ENCODE measurements at places on chromosomes 3 and 15.

DNA sequence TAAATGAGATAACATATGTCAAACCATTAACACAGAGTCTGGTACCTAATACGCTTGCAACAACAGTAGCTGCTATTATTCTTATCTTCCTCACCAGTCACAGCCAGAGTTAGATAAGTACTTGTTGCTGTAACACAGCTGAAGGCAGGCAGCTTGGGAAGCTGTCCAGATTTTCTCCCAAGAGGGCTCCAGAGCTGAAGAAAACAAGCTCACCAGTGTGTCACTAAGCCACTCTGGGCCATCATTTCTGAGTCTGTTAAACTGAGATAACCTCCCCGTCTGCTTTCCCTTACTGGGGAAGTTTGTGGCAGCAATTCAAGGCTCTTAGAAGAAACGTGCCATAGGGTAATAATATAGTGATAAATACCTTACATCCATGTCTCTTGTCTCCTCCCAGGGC is 226.3 kb downstream of the TAFA4 start:
- DNase-seq = no peak

GRCh38 chr15:78291698-78292097 is 7.7 kb downstream of the SKIC8 start:
- no peak for DNase-seq

GRCh38 chr3:31522152-31522551 is 10.6 kb upstream of the STT3B start:
- DNase-seq = no peak

- DNase-seq = no peak
Measured at GRCh38 chr3:56935811-56936210, 124.7 kb upstream of the SPATA12 start.

GRCh38 chr3:19190602-19191001 is 42.3 kb downstream of the KCNH8 start:
- no peak for DNase-seq

- peak; percentile 10 for DNase-seq
Measured at GRCh38 chr15:53962646-53963561, 15.3 kb upstream of the UNC13C start.

DNA sequence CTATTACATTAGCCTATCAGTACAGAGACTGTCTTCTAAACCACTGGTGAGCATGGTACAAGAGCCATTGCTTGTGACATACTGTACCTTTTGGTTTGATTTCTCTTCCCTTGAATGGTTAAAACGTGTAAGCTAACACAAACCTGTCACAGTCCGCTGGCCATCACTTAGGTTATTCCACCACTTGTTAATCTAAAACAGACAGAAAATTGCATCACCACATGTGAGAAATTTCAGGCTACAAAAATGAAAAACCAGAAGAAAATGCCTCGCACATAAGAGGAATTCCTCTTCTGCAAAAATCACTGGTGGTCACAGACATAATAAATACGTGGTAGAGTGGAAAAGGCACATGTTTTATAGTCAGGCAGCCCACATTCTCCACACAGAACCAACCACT is 22.1 kb downstream of the PARL start:
- no peak for DNase-seq

GRCh38 chr15:57591822-57592367 is at the start of gene MYZAP:
MYZAP (plus strand) TSS chr15:57591904; CDS start chr15:57592035, 131 bp downstream.
- DNase-seq = no peak

GRCh38 chr3:106097817-106098435 is 229.1 kb upstream of the CBLB start:
- no peak for DNase-seq

DNA sequence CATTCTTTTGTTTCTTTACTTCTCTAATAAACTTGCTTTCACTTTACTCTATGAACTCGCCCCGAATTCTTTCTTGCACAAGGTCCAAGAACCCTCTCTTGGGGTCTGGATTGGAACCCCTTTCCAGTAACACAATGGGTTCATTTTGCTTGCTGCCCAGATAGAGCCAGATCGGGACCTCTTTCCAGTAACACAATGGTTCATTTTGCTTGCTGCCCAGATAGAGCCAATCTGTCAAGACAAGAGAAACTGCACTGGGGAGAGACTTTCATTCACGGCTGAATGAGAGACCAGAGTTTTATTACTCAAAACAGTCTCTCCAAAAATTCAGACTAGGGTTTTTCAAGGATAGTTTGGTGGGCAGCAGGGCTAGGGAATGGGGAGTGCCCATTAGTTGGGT is 25.4 kb downstream of the METTL6 start:
- DNase-seq = no peak

DNA sequence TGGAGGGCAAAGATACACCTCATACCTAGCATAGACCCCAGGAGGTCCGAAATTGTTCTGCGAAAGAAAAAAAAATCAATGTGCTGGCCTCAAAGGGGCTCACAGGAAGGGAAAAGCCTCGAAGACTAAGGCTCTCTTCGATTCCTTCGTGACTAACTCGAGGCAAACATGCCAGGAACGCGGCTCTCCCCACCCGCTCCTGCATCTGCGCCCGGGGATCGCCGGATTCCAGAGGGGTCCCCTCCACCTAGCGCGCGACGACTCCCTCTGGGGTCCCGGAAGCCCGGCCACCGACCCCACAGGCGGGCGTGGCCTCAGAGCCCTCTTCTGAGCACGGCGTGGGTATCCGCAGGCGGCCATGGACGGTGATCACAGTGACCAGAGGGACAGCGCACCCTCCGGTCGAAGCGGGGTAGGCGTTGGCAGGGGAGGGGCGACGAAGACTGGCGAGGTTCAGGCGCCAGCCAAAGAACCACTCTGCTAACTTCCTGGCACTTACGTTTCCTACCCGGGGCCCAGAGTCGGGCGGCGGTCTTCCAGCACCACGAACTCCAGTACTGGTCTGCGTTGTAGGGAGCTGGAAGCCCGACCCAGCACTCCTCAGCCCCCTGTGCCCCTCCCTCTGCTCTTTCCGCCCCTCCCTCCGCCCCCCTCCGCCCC is 515 bp upstream of the EIF3J start:
- peak; percentile 76 for DNase-seq

- DNase-seq = no peak
Measured at GRCh38 chr3:28406241-28406640, 57.6 kb upstream of the AZI2 start.

DNA sequence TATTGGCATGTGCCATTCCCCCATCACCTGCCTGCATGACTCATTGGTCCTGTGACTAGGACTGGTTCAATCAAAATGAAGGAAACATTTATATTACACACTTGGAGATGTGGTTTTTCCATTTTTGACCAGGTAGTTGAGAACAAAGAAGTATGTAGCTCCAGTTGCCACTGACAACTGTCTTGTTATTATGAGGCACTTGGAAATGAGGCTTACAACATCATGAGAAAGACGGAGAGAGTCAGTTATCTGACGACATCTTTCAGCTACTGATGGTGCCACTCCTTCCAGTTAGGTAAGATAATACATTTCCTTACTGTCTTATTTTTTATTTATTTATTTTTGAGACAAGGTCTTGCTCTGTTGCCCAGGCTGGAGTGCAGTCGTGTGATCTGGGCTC is 21.8 kb upstream of the PROK2 start:
- DNase-seq = no peak

- DNase-seq = no peak
Measured at GRCh38 chr15:45884755-45885445, 250.1 kb downstream of the SQOR start.

DNA sequence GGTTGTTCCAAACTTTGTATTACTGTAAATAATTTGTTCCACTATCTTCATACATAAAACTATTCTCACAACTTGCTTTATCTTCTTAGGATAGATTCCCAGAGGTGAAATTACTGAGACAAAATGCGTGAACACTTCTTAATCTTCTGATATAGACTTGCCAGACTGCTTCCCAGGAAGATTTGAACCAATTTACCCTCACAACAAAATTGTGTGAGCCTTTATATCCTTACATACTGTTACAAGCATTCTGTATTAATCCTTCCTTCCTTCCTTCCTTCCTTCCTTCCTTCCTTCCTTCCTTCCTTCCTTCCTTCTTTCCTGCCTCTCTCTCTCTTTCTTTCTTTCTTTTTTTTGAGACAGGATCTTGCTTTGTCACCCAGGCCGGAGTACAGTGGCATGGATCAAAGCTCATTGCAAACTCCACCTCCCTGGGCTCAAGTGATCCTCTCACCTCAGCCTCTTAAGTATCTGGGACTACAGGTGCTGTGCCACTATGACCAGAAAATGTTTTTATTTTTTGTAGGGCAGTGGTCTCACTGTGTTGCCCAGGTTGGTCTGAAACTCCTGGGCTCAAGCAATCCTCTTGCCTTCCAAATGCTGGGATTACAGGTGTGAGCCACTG is 57.1 kb upstream of the SSR3 start:
- no peak for DNase-seq

- no peak for DNase-seq
Measured at GRCh38 chr3:82461049-82461889, 699.8 kb upstream of the GBE1 start.

DNA sequence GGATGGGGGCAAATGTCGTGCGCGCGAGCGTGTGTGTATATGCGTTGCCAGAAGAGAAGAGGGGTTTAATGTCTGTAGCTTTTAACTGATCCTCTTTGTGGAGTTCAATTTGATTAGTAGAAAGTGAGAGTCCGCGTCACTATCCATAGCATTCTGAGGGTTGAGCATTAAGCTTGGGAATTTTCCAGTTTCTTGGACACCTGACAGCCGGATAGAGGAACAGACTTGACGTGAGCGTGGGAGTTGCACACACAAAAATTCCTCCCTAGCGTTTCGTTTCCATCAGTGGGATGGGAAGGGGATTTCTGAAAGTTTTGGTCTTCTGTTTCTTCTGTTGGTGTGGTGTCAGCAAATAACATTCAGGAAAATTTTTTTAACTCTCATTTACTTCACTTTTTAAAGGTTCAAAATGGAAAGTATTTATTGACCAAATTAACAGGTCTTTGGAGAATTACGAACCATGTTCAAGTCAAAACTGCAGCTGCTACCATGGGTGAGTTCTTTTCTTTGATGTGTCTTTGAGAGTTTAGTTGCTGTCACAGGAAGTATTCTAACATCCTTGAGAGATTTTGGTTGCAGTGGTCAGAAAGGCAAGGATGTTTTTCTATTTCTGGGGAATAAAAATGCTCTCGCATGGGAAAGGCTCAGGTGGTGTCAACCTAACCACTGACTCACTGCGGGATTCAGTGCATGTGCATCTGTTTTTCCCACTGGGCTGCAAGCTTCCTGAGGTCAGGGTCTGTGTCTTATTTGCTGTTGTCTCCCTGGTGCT is 841 bp downstream of the POGLUT1 start:
- no peak for DNase-seq

DNA sequence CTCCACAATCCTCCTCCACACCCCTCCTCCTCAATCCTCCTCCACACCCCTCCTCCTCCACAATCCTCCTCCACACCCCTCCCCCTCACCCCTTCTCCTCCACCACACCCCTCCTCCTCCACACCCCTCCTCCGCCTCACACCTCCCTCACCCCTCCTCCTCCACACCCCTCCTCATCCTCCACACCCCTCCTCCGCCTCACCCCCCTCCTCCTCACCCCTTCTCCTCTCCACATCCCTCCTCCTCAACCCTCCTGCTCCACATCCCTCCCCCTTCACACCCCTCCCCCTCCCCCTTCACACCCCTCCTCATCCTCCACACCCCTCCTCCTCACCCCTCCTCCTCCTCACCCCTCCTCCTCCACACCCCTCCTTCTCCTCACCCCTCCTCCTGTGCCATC is 69.8 kb upstream of the BLM start:
- DNase-seq = no peak

DNA sequence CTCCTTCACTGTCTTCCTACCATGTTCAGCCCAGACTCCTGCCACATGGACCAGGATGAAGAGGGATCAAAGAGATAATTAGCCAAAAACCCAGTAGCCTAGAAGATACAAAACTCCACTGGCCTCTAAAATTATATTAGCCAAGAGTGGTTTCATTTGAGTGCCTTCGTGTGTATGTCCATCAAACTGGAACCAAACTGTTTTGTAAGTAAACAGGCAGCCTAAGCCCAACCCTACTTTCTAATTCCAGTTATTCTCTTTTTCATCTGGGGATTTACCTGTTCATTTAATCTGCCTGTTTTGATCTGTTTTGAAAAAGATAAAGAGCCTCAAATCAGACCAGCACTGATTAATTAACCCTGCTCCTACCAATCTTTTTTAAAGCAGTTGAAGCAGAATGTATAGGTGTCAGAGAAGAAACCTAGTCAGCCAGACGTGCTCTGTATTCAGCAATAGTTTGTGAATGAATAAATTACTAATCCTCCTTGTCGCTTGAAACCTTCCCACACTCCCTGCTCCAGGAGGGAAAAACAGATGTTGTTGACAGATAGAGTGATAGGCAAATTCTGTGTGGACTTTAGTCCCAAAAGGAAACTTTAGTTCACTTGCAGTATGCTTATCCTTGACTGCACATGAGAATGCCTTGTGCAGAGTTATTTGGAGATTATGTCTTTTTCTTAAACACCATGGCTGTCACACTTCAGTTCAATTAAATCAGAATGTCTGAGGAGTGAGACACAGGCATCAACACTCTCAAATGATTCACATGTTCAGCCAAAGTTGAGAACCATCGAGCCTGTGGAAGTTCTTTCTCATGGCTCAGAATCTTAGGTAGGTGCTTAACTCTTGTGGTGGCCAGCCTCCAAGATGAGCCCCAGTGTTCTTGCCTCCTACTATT is 55.5 kb upstream of the ZBED2 start:
- DNase-seq = no peak

- no peak for DNase-seq
Measured at GRCh38 chr3:149620291-149621020, 37.4 kb downstream of the WWTR1 start.

DNA sequence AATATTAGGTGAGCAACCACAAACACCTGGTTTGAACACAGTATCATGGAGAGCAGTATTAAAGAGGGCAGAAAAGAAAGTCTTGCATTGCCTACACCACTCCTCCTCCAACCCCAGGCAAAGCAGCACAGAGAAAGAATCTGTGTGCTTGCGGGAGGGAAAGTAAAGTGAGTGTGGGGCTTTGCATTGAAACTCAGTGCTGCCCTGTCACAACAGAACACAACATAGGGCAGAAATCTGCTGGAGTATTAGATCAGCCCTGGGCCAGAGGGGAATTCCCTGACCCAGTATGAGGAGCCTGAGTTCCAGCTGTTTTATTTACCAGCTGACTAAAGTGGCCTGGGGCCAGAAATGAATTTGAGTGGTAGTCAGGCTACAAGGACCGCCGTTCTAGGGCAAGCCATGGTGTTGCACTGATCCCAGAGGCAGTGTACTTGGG is 75.5 kb downstream of the SPATA16 start:
- no peak for DNase-seq

- no peak for DNase-seq
Measured at GRCh38 chr3:192296845-192297244, 430.5 kb downstream of the FGF12 start.

DNA sequence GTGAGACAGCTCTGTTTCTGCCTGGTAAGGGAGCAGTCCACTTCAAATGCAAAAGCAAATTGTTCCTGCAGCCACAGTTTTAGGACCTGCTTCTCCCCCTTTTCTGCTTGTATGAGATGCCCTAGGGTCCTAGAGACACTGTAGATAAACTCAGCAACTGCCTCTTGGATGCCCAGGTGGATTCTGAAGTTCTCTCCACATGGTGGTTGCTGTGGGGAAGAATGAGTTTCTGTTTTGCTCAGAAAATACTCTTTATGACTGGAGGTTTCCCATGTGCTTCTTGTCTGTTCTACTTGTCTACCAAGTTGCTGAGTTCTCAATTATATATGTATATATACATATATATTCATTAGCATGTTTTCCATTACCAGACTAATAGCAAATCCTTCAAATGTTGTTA is 5.6 kb upstream of the ZNF80 start:
- no peak for DNase-seq

Data from NCI-H748 treated with DMSO at 0.1 percent for 48 hours (cell line).